ENCODE measurements at places on chromosomes 16 and 17. TPM values are rescaled to one million over a fixed set of nuclear protein-coding genes. Genes with fewer than 3 reads are reported as not detected.

DNA sequence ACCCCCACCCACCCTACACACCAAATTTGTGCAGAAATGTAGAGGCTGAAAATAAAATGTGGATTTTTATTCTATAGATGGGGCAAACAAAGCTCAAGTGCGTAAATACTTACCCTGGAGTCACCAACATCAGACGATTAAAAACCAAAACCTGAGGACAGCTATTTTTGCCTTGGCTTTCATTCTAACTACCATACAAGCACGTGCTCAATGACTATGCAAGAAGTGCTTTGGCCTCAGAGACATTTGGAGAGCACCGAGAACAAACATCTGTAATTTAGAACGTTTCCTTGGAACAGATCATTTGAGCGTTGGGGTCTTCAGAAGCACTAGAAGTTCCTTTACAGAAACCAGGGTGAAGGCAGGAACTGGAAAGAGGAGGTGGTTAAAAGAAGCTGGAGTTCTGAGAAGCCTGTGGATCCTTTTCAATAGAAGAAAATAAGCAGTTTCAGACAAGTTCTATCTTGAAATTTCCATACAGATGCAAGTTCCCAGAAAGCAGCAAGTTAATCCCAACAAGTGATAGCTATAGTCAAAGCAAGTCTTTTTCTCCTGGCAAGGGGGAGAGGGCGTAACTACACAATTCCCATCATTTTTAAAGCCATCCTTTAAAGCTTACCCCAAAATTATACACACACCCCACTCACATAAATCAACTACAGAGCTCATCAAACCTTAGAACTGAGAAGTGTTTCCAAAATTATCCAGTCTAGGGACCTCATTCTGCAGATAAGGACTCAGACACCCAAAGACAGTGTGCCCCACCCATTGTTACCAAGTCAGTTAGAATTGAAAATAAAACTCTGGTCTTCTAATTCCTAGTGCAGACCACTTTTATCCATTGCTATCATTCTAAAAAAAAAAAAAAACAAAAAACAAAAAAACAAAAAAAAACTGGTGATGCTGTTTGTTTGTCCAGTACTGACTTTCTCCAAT is 29.6 kb upstream of the CDRT4 start:
- peaks cover 5% of the 10 kb centered on the region for H3K4me1 ChIP-seq
- no peak for DNase-seq
- H3K27ac ChIP-seq, result no peak overlapping the region

DNA sequence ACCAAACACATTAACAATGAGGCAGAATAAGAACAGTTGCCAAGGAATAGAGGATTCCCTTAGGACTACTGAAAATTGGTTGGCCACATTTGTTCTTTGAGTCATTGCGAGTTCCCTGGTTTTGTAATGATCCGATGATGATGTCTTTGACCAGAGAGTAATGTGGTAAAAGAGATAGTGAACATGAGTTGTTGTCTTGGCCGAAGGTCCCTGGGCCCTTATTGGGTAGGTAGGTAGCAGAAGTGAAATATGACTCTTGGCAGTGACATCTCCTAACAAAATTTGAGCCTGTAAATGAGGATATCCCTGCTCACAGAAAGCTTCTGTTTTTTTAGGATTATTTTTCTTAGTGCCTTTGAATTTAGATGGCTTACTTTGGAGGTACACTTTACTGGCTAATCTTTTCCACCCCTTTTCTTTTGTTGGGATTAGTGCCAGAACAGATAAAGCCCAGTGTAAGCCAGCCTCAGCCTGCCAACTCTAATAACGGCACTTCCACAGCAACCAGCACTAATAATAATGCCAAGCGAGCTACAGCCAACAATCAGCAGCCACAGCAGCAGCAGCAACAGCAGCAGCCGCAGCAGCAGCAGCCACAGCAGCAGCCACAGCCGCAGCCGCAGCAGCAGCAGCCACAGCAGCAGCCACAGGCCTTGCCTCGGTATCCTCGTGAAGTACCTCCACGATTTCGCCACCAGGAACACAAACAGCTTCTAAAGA is 47.2 kb downstream of the TNRC6A start:
- peaks cover 34% of the 10 kb centered on the region for H3K4me1 ChIP-seq
- H3K4me3 ChIP-seq, result no peak overlapping the region
- peak overlapping the region; percentile 44 for H3K27ac ChIP-seq
- peaks cover 56% of the 10 kb centered on the region for H3K36me3 ChIP-seq
- no peaks in the 10 kb centered on the region for H3K27me3 ChIP-seq

DNA sequence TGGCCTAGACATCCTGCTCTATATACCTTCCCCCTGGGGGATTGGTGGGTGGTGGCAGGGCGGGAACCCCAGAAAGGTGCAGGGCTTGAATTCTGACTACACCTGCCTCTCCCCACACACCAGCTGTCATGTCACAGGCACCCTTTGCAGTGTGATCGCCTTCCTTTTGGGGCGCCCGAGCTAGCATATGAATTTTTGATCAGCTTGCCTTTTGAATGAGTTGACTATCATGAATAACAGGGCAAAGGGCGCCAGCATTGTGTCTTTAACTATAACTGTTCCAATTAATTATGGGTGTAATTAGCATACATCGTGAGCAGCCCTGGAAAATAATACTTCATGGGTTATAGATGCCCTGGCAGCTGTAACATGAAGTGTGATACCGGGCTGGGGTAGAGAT is 72.7 kb downstream of the CYLD start:
- no peaks in the 10 kb centered on the region for H3K27me3 ChIP-seq
- no peaks in the 10 kb centered on the region for H3K4me1 ChIP-seq
- H3K27ac ChIP-seq, result no peak overlapping the region
- DNase-seq, result no peak
- H3K4me3 ChIP-seq, result no peak overlapping the region

DNA sequence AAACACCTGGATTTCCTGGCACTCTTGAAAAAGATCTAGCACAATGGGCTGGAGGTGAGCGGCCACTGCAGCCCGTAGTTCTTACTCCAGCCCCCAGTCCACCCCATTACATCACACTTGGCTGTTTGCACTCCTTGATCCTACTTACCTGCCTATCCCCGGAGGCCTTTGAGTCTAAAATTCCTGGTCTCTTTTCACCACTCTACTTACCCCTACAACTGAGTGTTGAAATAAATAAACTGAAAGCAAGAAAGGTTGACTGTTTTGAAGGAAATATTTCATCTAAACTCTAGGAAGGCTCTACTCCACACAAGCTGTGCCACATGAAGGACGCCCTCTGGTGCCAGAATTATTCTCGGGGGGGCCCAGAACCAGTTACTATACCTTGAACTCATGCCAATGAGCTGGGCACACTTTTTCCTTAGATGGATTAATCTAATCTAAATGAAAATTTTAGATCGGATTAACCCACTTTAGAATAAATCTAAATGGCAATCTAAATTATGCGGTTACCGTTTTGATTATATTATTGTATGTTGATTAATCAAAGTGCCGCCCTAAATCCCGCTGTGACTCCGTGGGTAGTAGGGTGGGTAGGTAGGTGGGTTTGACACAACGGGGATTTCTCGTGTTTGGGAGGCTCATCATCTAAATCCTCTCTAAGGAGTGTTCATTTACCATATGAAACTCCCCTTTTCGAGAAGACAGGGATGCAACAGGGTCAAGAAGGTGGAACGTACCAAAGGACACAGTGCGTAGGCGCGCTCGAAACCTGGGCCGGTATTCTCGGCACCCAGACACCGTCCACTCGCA is 651 bp upstream of the EIF1 start:
- H3K27ac ChIP-seq, result peak overlapping the region; percentile 100
- peak overlapping the region; percentile 95 for H3K4me3 ChIP-seq
- H3K4me1 ChIP-seq, result peaks cover 23% of the 10 kb centered on the region
- DNase-seq, result peak; percentile 82
- peaks cover 36% of the 10 kb centered on the region for H3K36me3 ChIP-seq

DNA sequence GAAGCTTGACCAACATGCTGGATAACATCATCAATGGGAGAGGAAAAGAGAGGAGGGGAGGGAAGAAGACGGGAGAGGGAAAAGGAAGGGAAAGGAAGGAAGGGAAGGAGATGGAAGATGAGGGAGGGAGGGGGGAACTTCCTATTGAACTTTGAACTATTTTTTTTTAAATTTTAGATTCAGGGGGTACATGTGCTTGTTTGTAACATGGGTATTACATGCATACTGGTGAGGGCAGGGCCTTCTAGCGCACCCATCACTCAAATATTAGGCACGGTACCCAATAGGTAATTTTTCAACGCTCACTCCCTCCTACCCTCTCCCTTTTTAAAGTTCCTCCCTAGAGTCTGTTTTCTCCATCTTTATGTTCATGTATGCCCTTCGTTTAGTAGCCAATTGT is 383.2 kb upstream of the XYLT1 start:
- no peaks in the 10 kb centered on the region for H3K4me1 ChIP-seq
- H3K27me3 ChIP-seq, result no peaks in the 10 kb centered on the region
- no peaks in the 10 kb centered on the region for H3K36me3 ChIP-seq
- no peak overlapping the region for H3K4me3 ChIP-seq
- DNase-seq, result no peak

DNA sequence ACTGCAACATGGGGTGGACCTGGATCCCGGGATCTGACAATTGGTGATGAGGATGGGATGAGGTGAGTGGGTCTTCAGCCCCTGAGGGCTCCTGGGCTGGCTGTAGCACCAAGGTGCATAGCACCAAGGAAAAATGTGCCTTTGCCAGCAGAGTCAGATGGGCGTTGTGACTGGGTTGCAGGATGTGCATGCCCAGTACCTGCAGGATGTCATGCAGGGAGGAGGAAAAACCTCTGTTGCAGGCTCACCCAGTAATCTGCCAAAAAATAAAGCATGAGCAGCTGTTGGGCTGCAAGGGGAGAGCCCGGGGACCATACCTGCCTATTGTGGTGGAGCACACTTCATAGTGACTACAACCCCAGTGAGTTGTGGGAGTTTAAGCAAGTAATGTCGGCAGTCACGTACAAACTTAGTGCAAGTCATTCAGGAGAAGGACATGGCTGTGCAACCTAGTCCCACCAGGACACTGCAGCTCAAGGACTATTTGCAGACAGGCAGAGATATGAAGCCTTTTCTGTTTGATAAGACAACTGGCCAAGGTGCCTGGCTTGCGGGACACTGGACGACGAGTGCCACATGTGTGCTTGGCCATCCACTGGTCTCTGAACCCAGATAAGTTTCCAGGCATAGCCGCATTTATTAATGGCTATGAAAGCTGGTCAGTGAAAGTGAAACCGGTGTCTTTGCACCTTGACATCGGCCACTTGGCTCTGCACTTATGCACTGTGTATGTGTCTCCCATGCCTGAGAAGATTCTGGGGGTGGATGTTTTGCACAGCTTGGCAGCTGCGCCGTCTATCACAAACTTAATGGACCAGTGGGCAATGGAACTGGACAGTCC is 499.8 kb downstream of the KCNJ2 start:
- DNase-seq, result no peak
- H3K27me3 ChIP-seq, result no peaks in the 10 kb centered on the region
- H3K4me1 ChIP-seq, result no peaks in the 10 kb centered on the region

DNA sequence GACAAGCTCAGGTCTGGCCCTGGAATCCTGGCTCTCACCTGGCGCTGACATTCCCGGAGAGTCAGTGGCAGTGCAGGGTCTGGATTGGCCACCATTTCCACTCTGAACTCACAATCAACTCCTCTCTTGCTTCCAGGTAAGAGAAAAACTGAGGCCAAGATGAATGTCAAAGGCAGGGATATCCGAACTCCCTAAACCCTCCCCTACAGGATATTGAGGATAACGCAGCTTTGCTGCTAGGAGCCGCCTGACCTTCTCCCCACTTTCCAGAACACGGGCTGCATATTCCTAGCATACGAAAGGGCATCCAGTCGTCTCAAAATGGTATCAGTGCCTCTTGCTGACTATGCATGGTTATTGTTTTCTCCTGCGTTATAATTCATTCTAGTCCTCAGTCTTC is 473.4 kb downstream of the SOX9 start:
- peaks cover 9% of the 10 kb centered on the region for H3K4me1 ChIP-seq
- no peak overlapping the region for H3K27ac ChIP-seq
- no peaks in the 10 kb centered on the region for H3K36me3 ChIP-seq
- DNase-seq, result no peak
- peaks cover 44% of the 10 kb centered on the region for H3K27me3 ChIP-seq

- peaks cover 45% of the 10 kb centered on the region for H3K27me3 ChIP-seq
- H3K27ac ChIP-seq, result peak overlapping the region; percentile 7
- peak overlapping the region; percentile 58 for H3K4me3 ChIP-seq
- peaks cover 69% of the 10 kb centered on the region for H3K4me1 ChIP-seq
Observed at GRCh38 chr17:41523787-41524186, 4.3 kb downstream of the KRT19 start.

DNA sequence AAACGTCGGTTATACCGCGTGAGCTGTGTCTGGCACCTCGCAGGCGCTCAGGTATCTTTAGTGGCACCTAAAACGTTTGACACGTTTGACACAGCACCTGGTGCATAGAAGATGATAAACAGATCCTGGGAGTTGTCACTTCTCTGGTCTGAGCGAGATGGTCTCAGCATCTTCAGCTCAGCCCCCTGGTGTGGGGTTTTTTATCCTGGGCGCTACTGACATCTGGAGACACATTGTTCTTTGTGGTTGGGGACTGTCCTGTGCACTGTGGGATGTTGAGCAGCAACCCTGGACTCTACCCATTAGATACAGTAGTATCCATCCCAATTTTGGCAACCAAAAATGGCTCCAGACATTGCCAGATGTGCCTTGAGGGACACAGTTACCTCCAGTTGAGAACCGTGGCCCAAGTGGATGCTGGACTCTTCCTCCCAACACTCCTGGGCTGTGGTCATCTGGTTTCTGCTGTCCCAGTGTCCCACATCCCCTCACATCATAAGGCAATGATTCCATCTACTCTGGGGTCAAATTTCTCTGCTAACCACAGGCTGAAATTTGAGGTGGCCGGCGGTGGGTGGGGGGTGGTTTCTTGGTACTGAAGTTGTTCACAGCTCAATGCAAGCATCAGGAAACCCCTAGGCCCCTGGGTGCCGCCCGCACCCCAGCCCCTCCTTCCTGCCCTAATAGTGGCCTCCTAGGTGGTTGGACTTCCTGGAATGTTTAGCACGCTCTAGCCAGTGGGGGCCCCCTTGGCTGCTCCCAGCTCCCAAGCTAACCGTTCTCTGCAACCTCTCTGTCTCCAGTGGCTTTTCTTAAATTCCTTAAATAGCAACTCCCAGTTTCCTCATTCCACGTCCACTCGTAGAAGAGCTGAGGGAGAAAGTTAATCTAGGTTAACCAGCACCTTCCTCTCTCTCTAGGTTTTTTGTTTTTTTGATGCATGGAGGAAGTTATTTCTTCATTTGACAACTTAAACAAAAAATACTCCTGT is 124.8 kb downstream of the ABCC1 start:
- H3K4me1 ChIP-seq, result peaks cover 76% of the 10 kb centered on the region
- no peak overlapping the region for H3K4me3 ChIP-seq
- peak; percentile 34 for DNase-seq
- peak overlapping the region; percentile 71 for H3K27ac ChIP-seq
- no peaks in the 10 kb centered on the region for H3K27me3 ChIP-seq

- H3K4me3 ChIP-seq, result peak overlapping the region; percentile 85
- H3K36me3 ChIP-seq, result peaks cover 3% of the 10 kb centered on the region
- DNase-seq, result peak; percentile 39
- H3K27ac ChIP-seq, result peak overlapping the region; percentile 96
- H3K4me1 ChIP-seq, result peaks cover 85% of the 10 kb centered on the region
Observed at GRCh38 chr17:7885367-7886226, 3.0 kb upstream of the CHD3 start.

TBC1D3L gene
- total RNA-seq, result 3.5 TPM

AATK gene
- 31.7 TPM for total RNA-seq

GCSH gene
- 25.9 TPM for total RNA-seq

PRCD gene
- 5.7 TPM for total RNA-seq

SGCA gene
- total RNA-seq, result 21.4 TPM

DNAH17 gene
- total RNA-seq, result 0.45 TPM

EPOP gene
- total RNA-seq, result 0.55 TPM
